Activated T-helper 2 cell treated with anti-CD3 and anti-CD28 coated beads, Interferon-gamma antibody, Interleukin-2, Interleukin-4, amounts not matched to agents 10 μg/mL and 5 μg/mL and 100 μg/mL, durations not matched to agents 14 hours and 24 hours and 36 hours (primary cell): ENCODE measurements at places on chromosomes 16 and 17.

GRCh38 chr16:56424791-56425438, 430 bp downstream of the AMFR start:
- peak; percentile 23 for DNase-seq

GRCh38 chr17:77322514-77323412, 182.0 kb downstream of the SEC14L1 start:
- DNase-seq = no peak

DNA sequence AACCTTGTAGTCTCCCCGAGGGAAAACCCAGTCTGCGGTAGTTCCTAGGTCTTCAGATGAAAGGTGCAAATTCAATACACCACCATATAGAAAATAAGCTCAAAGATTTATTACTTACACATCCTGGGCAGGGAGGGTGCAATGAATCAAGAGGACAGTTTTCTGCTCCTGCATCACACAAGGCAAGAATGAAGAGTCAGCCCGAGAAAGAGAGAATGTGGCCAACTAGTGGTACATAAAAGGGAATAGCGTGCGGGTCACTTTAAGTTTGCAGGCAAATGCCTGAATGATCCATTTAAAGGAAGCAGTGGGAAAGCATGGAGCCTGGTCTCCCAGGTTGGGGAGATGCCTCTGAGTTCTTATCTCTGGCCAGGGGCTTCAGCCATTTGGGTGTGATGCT, 403.4 kb downstream of the GRIN2A start:
- no peak for DNase-seq

- DNase-seq = no peak
These were observed 4.1 kb downstream of the SLC16A5 start for GRCh38 chr17:75091855-75092327.

GRCh38 chr16:87966685-87967185, 15.5 kb downstream of the BANP start:
- no peak for DNase-seq
